ENCODE measurements at places on chromosomes 6 and 20.
A peak's percentile ranks its signal among the peaks of the same experiment; 100 is the strongest.

DNA sequence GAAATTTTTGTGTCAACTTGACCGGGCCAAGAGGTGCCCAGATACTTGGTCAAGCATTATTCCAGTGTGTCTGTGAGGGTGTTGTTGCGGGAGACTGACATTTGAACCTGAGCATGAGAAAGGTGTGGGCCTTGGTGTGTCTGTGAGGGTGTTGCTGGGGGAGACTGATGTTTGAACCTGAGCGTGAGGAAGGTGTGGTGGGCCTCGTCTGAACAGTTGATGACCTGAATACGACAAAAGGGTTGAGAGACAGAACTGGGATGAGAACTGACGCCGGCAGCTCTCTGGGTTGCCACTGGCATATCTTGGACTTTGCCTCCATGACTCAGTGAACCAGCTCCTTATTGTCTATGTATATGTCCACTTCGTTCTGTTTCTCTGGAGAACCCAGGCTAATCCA is 240.5 kb downstream of the ERMARD start:
- no peaks in the 10 kb centered on the region for H3K36me3 ChIP-seq
- no peak overlapping the region for H3K4me3 ChIP-seq
- H3K4me1 ChIP-seq: no peaks in the 10 kb centered on the region
- DNase-seq: no peak

DNA sequence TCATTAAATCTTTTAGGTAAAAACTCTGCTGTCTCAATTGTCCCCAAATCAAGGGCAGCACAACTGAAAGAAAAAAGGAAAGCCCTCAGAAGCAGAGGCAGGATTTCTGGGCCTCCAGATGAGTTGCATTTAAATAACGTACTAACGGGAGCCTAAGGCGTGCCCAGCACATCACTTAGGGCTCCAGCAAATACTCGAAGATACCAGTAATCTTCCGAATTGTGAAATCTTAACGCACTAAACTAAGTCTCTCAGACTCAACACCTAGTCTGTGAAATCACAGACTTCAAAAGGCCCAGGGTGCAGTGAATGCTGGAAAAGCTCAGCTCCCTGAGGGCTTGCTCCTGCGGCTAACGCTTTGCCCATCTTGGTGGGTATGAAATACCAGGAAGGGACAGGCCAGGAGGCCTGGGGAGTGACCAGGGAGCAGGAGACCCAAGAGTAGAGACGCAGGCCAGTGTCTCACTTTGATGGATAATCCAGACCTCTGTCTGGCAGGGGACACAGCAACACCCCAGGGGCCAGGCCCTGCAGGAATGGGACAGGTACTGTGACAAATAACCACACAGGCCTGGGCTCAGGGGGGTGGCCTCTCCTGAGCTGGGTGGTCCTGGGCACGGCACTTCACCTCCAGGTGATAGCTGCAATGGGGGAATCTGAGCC is 36.4 kb downstream of the RRBP1 start:
- DNase-seq: no peak
- H3K4me3 ChIP-seq: no peak overlapping the region
- H3K27me3 ChIP-seq: no peaks in the 10 kb centered on the region
- H3K36me3 ChIP-seq: no peaks in the 10 kb centered on the region

DNA sequence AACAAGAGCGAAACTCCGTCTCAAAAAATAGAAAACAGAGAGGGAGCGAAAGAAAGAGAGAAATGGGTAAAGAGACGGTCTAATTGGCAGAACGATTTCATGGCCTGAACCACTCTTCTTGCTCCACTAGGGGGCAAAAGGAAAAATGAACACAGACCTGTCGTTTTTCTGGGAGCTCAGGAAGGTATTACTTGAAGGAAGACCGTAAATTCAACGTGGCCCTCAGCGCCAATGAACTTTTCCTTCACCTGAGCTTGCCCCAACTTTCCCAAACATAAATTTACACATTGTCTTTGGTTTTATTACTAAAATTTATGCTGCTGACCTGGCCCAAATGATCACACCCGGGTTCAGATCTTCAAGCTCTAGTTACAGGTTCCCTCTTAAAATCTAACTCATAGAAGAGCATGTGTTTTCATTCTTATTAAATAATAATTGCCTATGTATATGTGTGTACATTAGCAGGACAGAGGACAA is 67.3 kb downstream of the ATP9A start:
- no peak overlapping the region for H3K4me3 ChIP-seq
- no peak for DNase-seq
- H3K27me3 ChIP-seq: no peaks in the 10 kb centered on the region
- no peak overlapping the region for H3K27ac ChIP-seq

DNA sequence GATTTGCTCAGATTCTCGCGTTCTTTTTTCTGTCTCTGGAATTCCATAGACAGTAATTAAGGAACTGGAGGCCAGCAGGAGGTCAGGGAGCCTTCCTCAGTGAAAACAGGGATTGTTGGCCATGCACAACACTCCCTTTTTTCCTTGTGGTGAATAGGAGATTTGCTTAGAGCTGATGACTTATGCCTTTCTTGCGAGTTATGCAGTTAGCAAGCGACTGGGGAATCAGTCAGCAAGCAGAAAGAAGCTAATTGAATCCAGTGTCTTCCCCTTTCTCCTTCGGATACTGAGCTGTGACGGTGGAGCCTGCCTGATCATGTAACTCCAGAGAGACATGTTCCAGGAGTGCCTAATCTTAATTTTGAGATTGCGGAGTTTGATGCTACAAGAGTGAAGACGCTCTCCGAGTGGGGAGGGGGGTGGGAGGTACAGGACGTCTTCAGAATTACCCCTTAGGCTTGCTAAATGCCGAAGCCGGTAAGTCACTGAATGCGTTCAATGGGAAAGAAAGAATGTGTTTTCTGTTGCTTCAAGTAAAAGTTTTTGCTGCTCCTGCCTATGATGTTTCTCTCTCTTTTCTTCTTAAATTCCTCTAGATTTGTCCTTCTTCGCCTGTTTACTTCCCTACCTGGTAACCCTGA is 165.9 kb downstream of the SASH1 start:
- H3K36me3 ChIP-seq: no peaks in the 10 kb centered on the region
- H3K4me3 ChIP-seq: peak overlapping the region; percentile 65
- no peak for DNase-seq

GRCh38 chr20:46378412-46379009 is 27.9 kb downstream of the ELMO2 start:
- H3K36me3 ChIP-seq: peaks cover 33% of the 10 kb centered on the region
- no peak overlapping the region for H3K4me3 ChIP-seq
- H3K4me1 ChIP-seq: no peaks in the 10 kb centered on the region

- H3K27ac ChIP-seq: no peak overlapping the region
- no peaks in the 10 kb centered on the region for H3K36me3 ChIP-seq
- no peak for DNase-seq
- H3K4me3 ChIP-seq: no peak overlapping the region
- H3K4me1 ChIP-seq: peaks cover 49% of the 10 kb centered on the region
These were observed 2.5 kb downstream of the RIPOR2 start for GRCh38 chr6:24933266-24933665.

DNA sequence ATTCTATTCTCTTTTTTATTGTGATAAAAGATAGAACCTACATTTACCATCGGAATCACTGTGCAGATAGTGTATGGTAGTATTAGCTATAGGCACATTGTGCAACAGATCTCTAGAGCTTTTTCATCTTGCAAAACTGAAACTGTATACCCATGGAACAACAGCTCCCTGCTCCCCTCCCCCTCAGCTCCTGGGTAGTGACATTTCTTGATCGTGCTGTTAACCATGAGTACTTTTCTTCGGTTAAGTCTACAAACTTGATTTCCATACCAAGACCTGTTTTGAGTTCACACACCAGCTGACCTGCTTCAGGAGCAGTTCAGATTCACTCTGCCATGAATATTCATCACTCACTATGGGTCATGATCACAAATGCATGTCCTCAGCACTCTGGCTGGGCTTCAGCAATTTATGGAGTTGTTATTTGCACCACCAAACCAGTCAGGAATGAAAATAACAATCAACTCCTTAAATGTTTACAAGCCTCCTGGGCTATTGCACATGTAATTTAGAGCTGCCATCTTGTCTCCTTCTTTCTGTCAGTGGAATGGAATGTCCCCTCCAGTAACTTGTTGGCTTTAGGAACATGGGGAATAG is 32.8 kb downstream of the PRDM1 start:
- peaks cover 7% of the 10 kb centered on the region for H3K27me3 ChIP-seq
- H3K4me1 ChIP-seq: peaks cover 10% of the 10 kb centered on the region
- H3K36me3 ChIP-seq: no peaks in the 10 kb centered on the region
- no peak for DNase-seq
- no peak overlapping the region for H3K27ac ChIP-seq

DNA sequence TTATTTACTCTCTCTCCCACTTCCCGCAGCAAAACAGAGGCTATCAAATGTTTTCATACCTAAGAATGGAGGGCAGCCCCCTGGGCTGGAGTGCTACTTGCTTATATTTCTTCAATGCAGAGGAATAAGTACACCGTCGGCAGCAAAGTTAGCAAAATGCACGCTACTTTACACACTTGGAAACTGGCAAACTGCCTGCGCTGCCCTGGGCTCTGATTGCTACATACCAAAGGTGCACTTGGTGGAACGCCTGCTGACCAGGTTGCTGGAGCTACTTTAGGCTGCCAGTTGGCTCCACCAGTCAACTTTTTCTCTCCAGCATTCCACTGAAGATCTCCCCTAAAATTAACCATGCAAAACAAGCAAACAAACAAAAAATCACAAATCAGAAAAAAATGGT is 62.4 kb downstream of the PRSS35 start:
- no peak overlapping the region for H3K4me3 ChIP-seq
- H3K27ac ChIP-seq: no peak overlapping the region
- no peaks in the 10 kb centered on the region for H3K27me3 ChIP-seq
- H3K36me3 ChIP-seq: no peaks in the 10 kb centered on the region
- H3K4me1 ChIP-seq: peaks cover 9% of the 10 kb centered on the region
- no peak for DNase-seq

DNA sequence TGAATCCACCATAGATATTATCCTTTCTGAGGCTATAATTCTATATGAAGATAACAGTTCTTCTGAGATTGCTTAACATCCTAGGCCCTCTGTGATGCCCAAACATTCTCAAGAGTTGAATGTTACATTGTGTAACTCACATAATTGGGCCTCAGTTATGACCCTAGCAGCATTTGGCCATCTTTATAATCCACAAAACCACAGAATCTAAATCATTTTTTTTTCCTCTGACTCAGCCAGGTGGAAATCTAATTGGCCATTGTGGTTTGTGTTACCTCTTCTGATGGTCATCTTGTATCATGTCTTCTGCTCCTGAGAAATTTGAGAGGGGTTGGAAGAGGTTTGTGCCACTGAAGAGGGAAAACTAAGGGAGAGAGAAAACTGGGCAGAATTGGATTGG is 99.5 kb downstream of the LINC00237 start:
- H3K36me3 ChIP-seq: no peaks in the 10 kb centered on the region
- no peak overlapping the region for H3K27ac ChIP-seq
- H3K4me1 ChIP-seq: no peaks in the 10 kb centered on the region
- H3K4me3 ChIP-seq: no peak overlapping the region

DNA sequence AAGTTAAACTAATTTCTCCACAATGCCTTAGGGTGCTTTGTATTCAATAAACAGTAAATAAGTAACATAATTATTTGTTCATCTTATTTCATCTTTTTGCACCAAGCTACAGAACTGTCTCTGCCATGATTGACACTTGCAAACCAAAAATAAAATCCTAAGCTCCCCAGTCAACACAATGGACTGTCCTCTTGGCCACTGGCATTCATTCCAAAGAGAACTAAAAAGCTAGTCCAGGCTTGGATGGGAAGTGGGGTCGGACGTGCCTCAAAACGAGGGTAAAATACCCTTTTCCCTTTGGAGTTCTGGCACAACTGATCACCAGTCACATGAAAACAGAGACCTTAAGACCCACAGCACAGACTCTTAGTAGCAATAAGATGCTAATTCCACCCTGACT is 66.4 kb upstream of the THBS2 start:
- no peak for DNase-seq
- no peaks in the 10 kb centered on the region for H3K36me3 ChIP-seq
- no peaks in the 10 kb centered on the region for H3K27me3 ChIP-seq
- H3K27ac ChIP-seq: no peak overlapping the region
- peaks cover 2% of the 10 kb centered on the region for H3K4me1 ChIP-seq

Measured in mesothelial cell of epicardium (in vitro differentiated cells).